ENCODE measurements at places on chromosomes 3 and 15.

GRCh38 chr3:70980646-70981170 is 602.8 kb downstream of the FOXP1 start:
- no peak for DNase-seq

GRCh38 chr3:45280232-45280631 is 54.1 kb upstream of the TMEM158 start:
- no peak for DNase-seq

GRCh38 chr3:57958642-57959422 is 49.4 kb upstream of the FLNB start:
- no peak for DNase-seq

GRCh38 chr3:178198329-178198728 is 337.9 kb upstream of the KCNMB2 start:
- no peak for DNase-seq

GRCh38 chr3:33312361-33312760 is 35.1 kb downstream of the FBXL2 start:
- peak; percentile 14 for DNase-seq

DNA sequence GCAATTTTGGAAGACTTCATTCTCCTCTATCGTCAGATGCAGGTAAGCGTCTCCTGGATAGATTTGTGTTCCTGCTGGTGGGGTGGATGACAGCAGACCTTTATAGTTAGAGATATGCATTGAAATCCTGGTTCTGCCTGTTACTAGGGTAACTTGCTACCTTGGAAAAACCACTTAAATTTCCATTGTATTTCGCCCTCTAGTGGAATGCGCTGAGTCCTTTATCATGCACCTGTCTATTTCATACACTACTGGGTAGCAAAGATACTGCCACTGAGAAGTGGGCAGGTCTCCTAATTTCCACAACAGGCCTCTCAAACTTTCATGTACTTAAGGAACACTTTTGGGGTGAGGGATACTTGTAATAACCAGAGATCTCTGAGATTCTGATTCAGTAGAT is 209.5 kb upstream of the SUCLG2 start:
- no peak for DNase-seq

DNA sequence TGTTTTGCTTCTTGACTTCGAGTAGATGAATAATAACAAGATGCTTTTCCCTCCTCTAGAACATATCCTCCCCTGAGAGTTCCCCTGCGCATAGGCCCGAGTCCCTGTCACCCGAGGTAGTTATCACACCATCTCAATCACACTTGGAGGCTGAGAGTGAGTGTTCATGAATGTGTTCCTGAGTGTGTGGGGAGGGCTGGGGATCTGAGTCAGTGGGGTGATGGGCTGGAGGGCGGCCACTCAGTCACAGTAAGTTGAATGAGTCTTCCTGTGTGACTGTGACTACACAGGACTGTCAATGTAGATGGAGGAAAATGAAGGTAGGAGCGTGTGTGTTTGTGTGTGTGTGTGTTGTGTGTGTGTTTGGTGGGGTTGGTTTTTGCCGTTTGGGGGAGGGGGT is 71.0 kb downstream of the SETD5 start:
- DNase-seq, result no peak

GRCh38 chr3:11662392-11662990 is 18.8 kb upstream of the VGLL4 start:
- DNase-seq, result no peak

- DNase-seq, result peak; percentile 81
Observed at GRCh38 chr3:24145981-24146822, 201.1 kb downstream of the NR1D2 start.

DNA sequence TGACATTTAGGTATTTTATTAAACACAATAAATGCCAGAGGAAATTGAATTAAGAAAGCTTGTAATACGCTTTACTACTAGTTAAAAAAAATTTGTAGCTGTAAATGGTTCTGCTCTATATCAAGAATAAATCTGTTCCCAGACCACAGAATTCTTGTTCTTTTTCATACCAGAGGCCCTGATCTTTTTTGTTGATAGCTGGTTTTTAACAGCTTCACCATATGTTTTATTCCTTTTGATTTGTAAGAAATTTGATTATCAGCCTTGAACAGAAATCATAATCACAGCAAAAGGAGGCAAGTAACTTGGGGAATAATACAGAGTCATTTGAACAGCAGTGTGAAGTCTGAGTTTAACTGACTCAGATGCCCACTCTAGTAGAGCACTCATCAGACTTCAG is 202.7 kb downstream of the CNTN4 start:
- DNase-seq, result no peak

DNA sequence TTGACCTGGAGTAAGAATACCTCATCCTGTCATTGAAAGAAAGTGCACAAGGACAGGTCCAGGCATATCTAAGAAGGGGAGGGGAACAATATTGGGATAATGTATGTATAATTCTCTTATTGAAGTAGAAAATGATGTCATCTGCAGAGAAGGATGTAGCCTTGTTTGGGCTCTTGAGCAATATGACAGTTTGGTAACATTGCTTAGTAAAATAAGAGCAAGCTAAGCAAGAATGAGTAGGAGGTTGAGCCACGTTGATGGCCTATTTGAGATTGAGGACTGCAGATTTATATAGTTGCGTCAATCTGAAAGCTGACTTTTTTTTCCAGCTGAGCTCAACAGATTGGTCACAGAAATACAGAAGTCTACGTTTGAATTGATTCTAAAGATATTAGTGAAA is 145.2 kb downstream of the FILIP1L start:
- no peak for DNase-seq

Data from umbilical cord (tissue), 2 donors.